Osteocyte (in vitro differentiated cells): ENCODE measurements at places on chromosomes 13 and 19.
A peak's percentile ranks its signal among the peaks of the same experiment; 100 is the strongest.

GRCh38 chr19:33473653-33474305, 47.8 kb downstream of the PEPD start:
- no peaks in the 10 kb centered on the region for H3K27me3 ChIP-seq
- peak; percentile 79 for DNase-seq
- no peak overlapping the region for H3K27ac ChIP-seq
- no peaks in the 10 kb centered on the region for H3K4me1 ChIP-seq

GRCh38 chr13:72097568-72097967, 230.6 kb upstream of the DACH1 start:
- no peak overlapping the region for H3K27ac ChIP-seq
- no peaks in the 10 kb centered on the region for H3K36me3 ChIP-seq
- DNase-seq = no peak
- no peak overlapping the region for H3K4me3 ChIP-seq

DNA sequence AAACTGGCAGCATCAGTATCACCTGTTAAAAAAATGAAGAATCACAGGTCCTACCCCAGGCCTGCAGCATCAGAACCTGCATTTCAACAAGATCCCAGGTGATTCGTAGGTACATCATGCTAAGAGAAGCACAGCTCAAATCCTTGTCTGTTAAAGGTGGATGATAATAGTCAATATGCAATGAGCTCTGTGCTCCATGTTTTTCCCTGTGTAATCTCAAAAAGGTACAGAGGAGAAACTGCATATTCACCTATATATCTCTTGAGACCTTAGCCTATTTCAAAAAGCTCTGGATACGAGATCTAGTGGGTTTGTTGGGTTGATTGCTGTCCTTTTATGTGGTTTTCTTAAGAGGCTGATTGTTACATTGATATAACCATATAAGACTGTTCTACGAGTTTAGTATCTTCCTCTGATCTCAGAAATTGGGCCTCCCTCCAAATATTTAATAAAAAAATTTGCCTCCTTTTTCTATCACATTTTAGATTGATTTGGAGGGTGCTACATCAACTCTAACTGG, 148.9 kb downstream of the DCT start:
- H3K27me3 ChIP-seq = no peaks in the 10 kb centered on the region
- no peak overlapping the region for H3K4me3 ChIP-seq
- no peak overlapping the region for H3K27ac ChIP-seq

GRCh38 chr13:113855931-113856715, 7.8 kb downstream of the GAS6 start:
- H3K27me3 ChIP-seq = no peaks in the 10 kb centered on the region
- no peaks in the 10 kb centered on the region for H3K36me3 ChIP-seq
- no peak overlapping the region for H3K27ac ChIP-seq

DNA sequence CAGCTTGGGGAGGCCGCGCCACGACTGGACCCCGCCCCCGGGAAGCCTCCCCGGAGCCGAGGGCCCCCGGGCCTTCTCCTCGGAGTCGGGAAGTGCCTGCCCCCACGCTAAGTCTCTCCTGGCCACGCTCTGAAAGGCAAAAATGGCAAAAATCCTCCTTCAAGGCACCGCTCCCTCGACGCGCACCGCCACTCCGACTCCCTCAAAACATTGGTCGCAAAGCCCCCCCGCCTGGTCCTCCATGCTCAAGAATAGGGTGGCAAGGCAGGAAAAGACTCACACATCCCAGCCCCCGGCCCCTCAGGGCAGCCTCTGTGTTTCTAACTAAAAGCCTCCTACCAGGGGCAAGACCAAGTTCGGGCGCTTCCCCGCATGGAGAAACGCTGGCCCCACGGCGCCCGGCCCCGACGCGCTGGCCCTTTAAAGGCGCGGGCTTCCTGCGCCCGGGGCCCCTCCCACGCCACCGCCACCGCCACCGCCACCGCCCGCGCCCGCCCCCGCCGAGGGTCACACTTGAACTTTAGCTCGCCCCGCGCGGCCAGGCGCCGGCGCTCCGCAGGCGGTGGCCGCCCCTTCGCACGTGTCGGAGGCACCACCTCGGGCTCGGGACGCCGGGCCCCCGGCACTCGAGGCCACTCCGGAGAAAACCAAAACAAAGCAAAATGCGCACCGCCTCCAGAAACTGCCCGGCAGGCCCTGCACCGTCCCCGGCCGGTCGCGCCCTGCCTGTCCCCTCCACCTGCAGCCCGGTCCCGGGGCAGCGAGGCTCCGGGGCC, 1.9 kb downstream of the FOXO1 start:
- H3K36me3 ChIP-seq = no peaks in the 10 kb centered on the region
- H3K27ac ChIP-seq = peak overlapping the region; percentile 88
- H3K27me3 ChIP-seq = no peaks in the 10 kb centered on the region

GRCh38 chr13:91349992-91350911, 2.8 kb downstream of the MIR17HG start:
- H3K36me3 ChIP-seq = peaks cover 31% of the 10 kb centered on the region
- no peak for DNase-seq
- H3K27me3 ChIP-seq = peaks cover 14% of the 10 kb centered on the region
- peak overlapping the region; percentile 95 for H3K4me3 ChIP-seq
- H3K4me1 ChIP-seq = peaks cover 51% of the 10 kb centered on the region

DNA sequence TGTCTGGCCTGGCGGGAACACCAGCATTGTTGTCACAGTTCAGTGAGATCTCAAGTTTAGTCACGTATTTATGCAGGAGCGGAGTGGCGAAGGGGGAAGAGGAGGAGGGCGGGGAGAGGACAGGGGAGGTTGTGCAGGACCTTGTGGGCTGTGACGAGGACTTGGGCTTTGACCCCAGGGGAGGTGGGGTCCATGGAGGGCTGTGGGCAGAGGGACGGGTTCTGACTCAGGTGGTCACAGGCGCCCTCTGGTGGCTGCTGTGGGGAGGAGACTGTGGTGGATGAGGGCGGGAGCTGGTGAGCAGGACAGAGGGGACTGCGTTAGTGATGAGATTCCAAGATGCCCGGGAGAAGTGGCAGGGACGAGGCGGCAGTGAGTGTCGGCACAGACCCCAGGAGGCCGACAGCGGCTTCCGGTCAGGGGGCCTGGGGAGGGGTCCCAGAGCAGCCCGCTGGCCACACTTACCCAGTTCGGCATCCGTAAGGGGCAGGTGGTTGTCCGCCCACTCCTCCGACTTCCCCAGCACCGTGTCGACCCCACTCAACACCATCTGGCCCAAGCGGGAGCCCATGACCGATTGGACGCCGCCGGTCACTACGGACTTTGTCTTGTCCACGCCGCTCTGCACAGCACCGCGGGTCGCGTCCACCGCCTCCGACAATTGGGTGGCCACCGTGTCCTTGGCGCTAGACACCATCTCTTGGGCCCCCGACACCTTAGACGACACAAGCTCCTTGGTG, 15.7 kb downstream of the PLIN3 start:
- DNase-seq = peak; percentile 90
- H3K36me3 ChIP-seq = peaks cover 12% of the 10 kb centered on the region
- H3K4me3 ChIP-seq = no peak overlapping the region

GRCh38 chr13:110872034-110872767, 42.7 kb downstream of the ANKRD10 start:
- H3K27ac ChIP-seq = peak overlapping the region; percentile 97
- H3K36me3 ChIP-seq = peaks cover 5% of the 10 kb centered on the region
- no peak overlapping the region for H3K4me3 ChIP-seq
- H3K27me3 ChIP-seq = no peaks in the 10 kb centered on the region
- H3K4me1 ChIP-seq = peaks cover 52% of the 10 kb centered on the region
- no peak for DNase-seq

DNA sequence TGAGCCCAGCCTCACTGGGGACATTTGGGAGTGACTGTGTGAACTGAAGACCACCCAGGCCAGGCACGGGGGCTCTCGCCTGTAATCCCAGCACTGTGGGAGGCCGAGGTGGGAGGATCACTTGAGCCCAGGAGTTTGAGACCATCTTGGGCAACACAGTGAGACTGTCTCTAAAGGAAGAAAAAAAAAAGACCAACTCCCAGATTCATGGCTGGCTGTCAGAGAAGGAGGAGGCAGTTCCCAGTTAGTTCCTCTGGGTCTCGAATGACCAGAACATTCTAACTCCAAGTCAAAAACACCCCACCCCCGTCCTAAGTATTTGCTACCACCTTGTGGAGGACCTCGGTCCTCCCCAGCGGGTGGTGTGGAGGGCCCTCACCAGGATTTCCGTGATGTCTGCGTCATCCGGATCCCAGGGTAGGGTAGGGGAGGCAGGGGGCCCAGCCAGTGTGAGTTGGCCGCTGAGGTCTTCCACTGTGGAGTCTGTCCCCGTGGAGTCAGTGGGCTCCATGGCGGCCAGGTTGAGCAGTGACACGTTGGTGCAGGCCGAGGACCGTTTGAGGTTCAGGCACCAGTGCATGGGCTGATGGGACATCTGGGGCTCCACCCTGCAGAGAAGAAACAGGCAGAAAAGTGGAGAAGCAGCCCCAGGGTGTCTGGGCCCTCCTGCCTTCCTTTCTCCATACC, 1.3 kb downstream of the TSKS start:
- H3K36me3 ChIP-seq = no peaks in the 10 kb centered on the region
- peak overlapping the region; percentile 66 for H3K27ac ChIP-seq
- H3K4me1 ChIP-seq = peaks cover 40% of the 10 kb centered on the region
- H3K4me3 ChIP-seq = no peak overlapping the region

- H3K4me1 ChIP-seq = peaks cover 52% of the 10 kb centered on the region
- DNase-seq = no peak
- no peaks in the 10 kb centered on the region for H3K27me3 ChIP-seq
Observed at GRCh38 chr13:94176561-94176960, 302.9 kb downstream of the DCT start.

GRCh38 chr13:113937073-113937472, 36.8 kb downstream of the C13orf46 start:
- no peak overlapping the region for H3K27ac ChIP-seq
- H3K36me3 ChIP-seq = peaks cover 2% of the 10 kb centered on the region
- H3K4me3 ChIP-seq = no peak overlapping the region
- no peaks in the 10 kb centered on the region for H3K27me3 ChIP-seq
- H3K4me1 ChIP-seq = peaks cover 16% of the 10 kb centered on the region
- DNase-seq = no peak

DNA sequence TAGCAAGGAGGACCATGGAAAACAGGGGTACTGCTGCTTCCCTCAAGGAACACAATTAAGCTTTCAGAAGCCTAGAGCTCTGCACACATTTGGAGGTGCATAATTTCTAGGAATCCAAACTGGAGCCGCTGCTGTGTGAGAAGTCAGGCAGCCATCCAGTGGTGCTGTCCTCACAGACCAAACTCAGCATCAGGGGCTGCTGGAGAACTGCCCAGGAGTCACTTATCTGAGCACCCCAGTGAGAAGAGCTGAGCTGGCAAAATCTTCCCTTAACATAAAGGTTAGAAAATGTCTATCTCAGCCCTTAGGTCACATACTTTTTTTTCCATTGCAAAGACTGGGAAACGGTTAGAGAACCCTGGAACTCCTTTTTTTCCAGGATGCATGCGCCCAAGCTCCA, 72.8 kb downstream of the ATP7B start:
- no peaks in the 10 kb centered on the region for H3K4me1 ChIP-seq
- H3K4me3 ChIP-seq = no peak overlapping the region
- peaks cover 4% of the 10 kb centered on the region for H3K36me3 ChIP-seq
- H3K27ac ChIP-seq = no peak overlapping the region

DNA sequence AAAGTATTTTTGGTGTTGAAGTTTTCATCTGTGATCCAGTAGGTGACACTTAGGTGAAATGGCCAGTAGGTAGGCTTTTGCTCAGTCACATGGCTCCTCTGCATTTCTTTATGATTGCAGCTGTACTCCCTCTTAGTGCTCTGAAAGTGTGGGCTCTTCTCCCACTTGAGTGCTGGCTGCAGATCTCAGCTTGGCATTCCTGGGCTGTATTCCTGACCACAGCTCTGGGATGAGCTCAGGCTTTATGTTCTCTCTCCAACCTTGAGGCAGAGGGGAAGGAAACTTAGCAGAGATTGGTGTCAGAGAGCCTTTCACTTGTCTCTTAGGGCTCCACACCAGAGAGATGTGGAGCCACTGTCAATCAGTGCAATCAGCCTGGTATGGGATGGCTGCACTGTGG, 254.3 kb downstream of the NDFIP2 start:
- no peak for DNase-seq
- no peaks in the 10 kb centered on the region for H3K27me3 ChIP-seq
- no peak overlapping the region for H3K27ac ChIP-seq
- H3K36me3 ChIP-seq = peaks cover 4% of the 10 kb centered on the region
- H3K4me3 ChIP-seq = no peak overlapping the region

- H3K27me3 ChIP-seq = no peaks in the 10 kb centered on the region
- H3K36me3 ChIP-seq = peaks cover 8% of the 10 kb centered on the region
- peak overlapping the region; percentile 50 for H3K4me3 ChIP-seq
- H3K27ac ChIP-seq = no peak overlapping the region
- peaks cover 23% of the 10 kb centered on the region for H3K4me1 ChIP-seq
Observed at GRCh38 chr19:982567-983170, 1.5 kb upstream of the WDR18 start.

- DNase-seq = no peak
- H3K36me3 ChIP-seq = no peaks in the 10 kb centered on the region
- no peaks in the 10 kb centered on the region for H3K27me3 ChIP-seq
- H3K27ac ChIP-seq = no peak overlapping the region
- H3K4me3 ChIP-seq = no peak overlapping the region
Observed at GRCh38 chr13:88623150-88623549, 952.0 kb downstream of the SLITRK5 start.

DNA sequence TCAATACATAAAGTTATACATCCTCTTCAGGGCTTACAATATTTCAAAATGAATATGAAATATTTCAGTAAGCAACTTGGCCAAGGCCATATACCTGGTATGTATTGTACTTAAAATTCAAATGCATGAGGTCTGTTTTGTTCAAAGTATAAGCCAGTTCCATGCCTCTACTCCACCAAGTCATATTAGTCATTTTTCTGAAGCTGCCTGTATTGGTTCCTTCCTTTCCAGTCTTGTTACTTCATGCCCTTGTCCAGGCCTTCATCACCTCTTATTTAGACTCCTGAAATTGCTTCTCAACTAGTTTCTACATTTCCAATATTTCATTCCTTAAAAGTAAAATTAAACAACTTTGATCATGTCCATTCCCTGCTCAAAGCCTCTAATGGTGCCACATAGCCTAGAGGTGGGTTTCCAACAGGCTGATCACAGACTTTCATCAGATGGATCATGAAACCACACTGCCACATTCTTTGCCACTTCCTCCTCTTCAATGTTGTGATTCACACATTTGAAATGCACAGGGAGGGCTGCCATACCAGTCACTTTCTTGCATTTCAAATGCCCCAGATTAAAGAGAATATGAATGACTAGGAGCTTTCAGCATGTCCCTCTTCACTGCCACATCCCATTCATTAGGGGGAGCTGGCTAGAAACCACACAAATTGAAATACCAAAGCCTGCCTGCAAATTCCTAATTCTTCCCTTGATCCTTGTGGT, 424.1 kb upstream of the DACH1 start:
- peaks cover 16% of the 10 kb centered on the region for H3K4me1 ChIP-seq
- no peak overlapping the region for H3K27ac ChIP-seq
- H3K4me3 ChIP-seq = no peak overlapping the region
- H3K36me3 ChIP-seq = no peaks in the 10 kb centered on the region

GRCh38 chr19:49442771-49443365, 1.5 kb upstream of the SLC17A7 start:
- DNase-seq = peak; percentile 94
- H3K27ac ChIP-seq = peak overlapping the region; percentile 73
- H3K36me3 ChIP-seq = peaks cover 4% of the 10 kb centered on the region
- H3K4me3 ChIP-seq = peak overlapping the region; percentile 77
- H3K27me3 ChIP-seq = peaks cover 46% of the 10 kb centered on the region

- no peak for DNase-seq
- no peaks in the 10 kb centered on the region for H3K36me3 ChIP-seq
Observed at GRCh38 chr13:107202371-107203023, 634.6 kb upstream of the ARGLU1 start.
